Stimulated activated CD8-positive, alpha-beta memory T cell treated with anti-CD3 and anti-CD28 coated beads, Interleukin-4, amount 100 ng/mL, for 1 hour (primary cell): ENCODE measurements at places on chromosomes 2 and 18.
A peak's percentile ranks its signal among the peaks of the same experiment; 100 is the strongest.

GRCh38 chr2:112728029-112728362 lies 7.2 kb downstream of the NT5DC4 start:
- DNase-seq, result no peak

- DNase-seq, result no peak
These were observed 56.0 kb downstream of the ROCK2 start for GRCh38 chr2:11288431-11288830.

DNA sequence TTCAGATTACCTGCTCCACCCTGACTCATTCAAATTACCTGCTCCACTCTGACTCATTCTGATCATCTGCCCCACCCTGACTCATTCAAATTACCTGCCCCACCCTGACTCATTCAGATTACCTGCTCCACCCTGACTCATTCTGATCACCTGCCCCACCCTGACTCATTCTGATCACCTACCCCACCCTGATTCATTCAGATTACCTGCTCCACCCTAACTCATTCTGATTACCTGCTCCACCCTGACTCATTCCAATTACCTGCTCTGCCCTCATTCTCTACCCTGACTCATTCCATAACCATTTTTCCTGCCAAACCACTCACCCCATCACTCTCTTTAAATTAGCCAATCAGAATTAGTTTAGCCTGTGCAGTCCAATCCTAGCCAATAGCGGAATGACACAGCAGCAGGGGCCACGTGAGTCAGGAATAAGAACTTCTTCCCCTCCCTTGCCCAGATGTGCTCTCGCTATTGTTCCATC lies 26.2 kb downstream of the CFAP53 start:
- DNase-seq, result no peak

- DNase-seq, result peak; percentile 56
These were observed 22.0 kb downstream of the SMAD7 start for GRCh38 chr18:48928787-48929186.

- DNase-seq, result no peak
These were observed 111.9 kb upstream of the MAPRE2 start for GRCh38 chr18:34929336-34929780.

- no peak for DNase-seq
These were observed 228.0 kb downstream of the MYT1L start for GRCh38 chr2:2102866-2103653.

DNA sequence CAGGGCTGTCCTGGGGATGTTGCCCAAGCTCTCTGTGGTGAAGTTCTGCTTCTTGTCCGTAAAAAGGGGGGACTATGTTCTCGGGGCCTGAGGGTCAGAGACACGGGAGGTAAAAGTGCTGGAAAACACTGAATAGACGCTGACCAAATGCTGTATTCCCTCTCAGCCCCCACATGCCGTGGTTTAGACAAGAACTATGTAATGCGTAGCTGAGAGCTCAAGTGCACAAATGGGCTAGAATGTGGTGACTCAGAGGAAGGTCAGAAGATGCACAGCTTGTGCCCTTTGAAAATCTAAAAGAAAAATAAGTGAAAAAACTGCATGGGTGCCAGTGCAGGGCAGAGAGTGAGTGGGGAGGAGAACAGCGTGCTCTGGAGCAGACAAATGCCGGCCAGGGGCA lies 80.3 kb upstream of the MAP4K4 start:
- DNase-seq, result no peak

GRCh38 chr2:168851674-168852320 lies 38.4 kb downstream of the SPC25 start:
- DNase-seq, result no peak

DNA sequence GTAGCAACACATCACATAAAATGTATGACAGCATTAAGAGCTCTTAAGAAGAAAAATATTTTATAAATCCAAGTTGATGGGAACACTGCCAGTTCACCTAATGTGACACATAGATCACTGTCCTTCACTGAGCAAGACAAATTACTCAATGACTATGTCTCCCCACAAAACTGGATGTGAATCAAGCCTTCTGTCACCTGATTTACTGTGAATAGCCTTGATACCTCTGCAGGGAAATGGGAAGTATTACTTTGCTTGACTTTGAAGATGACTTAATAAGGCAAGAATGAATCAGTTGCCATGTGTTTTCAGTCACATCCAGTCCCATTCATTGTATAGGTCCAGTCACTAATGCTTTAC lies 94.6 kb downstream of the NYAP2 start:
- no peak for DNase-seq

DNA sequence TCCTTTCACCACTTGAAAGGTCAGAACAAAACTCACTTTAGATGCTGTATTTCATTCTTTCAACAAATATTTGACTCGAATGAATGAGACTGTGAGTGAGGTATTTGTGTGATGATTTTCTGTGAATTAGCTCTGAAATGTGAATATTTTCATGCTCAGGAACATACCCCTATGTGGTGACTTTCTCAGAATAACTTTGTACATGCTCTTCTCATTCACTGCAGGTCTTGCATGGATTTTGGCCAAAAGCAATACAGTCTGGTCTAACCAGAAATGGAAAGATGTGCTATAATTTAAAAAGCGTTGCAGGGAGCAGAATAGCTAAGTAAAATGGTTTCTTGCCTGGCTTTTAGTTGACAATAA lies 75.5 kb downstream of the MYCN start:
- DNase-seq, result no peak

GRCh38 chr2:74548900-74549826 lies 4.6 kb downstream of the LOXL3 start:
- DNase-seq, result no peak

- DNase-seq, result no peak
These were observed 220.0 kb downstream of the FIGN start for GRCh38 chr2:163515836-163516235.

DNA sequence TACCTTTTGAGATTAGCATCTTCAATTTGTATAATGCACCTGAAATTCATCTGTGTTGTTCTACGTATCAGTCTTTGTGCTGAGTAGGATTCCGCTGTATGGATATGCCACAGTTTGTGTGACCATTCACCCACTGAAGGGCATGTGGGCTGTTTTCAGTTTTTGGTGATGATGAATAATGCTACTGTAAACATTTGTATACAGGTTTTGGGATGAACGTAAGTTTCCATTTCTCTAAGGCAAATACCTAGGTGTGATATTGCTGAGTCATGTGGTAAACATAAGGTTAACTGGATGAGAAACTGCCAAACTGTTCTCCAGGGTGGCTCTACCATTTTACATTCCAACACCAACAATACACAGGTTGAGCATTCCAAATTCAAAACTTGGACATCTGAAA lies 35.1 kb downstream of the CABYR start:
- DNase-seq, result no peak

GRCh38 chr2:375270-375955 lies 87.5 kb upstream of the ALKAL2 start:
- DNase-seq, result no peak

- no peak for DNase-seq
These were observed 16.6 kb upstream of the PIK3C3 start for GRCh38 chr18:41938445-41938844.

DNA sequence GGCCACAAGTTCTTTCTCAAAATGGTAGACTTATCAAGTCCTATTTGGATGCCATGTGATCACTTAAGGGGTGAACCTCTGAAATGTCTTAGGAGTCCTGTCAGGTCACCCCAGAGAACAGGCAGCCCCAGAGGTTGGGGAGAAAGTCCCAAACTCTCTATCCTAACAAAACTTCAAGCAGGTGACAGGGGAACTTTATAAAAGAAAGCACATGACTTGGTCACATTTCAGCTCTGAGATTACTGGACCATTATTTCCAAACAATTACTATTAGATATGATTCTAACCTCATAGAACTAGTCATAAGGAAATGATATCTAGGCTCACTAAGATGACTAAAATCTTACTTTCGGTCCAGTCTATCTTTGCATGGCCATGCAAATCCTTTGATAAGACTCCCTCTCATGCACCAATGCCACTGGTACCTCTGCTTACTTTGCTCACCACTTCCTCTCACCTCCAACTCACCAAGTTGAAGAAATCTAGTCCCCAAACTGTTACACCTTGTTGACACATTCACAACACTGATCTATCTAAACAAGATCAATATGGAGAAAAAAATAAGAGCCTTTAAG lies 107.0 kb downstream of the GALNT14 start:
- DNase-seq, result no peak

GRCh38 chr18:12384261-12384660 lies 7.2 kb upstream of the AFG3L2 start:
- DNase-seq, result no peak

DNA sequence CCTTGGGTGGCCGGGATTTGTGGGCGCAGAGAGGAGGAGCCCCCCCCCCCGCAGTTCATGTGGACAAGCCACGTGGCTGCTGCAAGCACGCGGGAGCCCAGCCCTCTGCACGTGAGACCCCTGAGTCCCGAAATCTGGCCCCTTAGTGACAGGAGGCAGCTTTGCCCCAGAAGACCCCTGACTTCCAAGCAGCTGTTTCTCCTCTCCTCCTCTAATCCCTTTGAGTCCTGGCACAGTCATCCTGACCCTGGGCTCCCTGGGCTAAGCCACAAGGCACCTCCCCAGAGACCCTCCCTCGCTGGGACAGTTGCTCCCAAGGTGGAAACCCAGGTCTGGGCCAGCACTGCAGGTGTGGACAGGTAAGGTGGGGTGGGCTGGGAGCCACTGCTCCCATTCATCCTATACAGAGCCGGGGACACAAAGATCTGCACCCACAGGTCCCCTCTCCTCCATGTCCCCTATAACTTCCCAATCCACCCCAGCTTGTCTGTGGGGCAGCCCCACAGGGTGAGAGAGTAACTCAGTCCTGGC lies 923 bp downstream of the TEKT4 start:
- DNase-seq, result no peak

DNA sequence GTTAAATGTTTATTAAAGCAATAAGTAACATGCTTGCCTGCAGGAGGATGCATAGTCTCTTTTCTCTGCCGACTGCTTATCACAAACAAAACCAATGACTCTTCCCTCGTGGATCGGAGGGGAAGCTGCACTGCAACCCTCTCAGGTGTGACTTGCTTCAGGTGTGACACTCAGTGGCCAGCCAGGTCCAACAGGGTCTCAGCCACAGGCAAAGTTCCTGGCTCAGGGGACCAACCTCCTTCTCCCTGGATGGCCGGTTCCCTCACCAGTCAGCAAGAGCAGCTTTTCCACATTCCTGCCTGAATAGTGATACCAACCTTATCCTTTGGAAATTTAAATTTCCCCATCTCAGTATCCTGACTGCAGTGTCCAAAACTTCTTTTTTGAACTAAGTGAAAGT lies 383.5 kb downstream of the CMPK2 start:
- no peak for DNase-seq

DNA sequence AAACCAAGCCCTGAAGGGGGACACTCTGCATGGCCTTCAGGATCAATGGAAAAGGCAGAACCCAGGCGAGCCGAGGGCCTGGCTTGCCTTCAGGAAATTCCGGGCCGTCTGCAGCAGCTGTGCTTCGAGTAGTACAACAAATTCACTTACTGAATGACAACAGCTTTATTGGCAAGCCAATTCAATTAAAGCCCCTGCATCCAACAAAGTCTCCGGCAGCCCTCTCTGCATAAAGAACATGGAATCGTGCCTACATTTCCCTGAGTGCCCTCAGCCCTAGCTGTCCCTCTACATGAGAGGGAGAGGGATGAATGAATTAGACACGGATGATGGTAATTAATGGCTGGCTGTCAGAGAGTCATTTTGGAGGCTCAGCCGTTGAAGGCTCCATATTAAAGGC lies 189.0 kb downstream of the BCL11A start:
- DNase-seq, result no peak

DNA sequence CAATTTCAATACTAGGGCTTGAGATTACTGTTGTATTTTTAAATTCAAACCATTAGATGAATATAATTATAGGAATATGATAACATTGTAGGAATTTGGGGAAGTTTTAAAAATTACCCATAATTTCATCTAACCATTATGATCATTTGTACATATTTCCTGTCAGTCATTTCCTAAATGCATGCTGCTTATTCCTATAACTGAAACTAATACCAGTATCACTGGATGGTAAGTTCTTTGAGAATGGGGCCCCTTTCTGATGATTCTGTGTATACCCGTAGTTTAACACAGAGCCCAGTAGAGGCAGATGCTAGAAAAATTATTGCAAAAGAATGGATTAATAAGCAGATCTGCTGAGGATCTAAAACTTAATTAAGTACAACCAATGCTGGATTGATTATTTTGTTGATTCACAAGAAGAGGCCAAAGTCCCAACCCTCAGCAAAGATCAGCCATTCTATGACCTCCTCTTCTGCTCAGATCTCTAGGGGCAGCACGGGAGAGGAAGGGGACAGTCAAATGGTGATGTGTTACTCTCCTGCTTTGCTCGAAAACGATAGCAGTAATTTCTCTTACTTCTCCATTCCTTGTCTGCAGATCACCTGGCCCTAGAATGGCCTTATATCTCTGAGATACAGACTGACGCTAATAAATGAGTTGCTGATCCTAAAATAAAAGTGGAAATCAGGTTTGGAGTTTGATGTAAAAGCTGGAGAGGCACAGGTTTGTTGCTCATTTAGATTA lies 69.5 kb upstream of the PELI1 start:
- no peak for DNase-seq

DNA sequence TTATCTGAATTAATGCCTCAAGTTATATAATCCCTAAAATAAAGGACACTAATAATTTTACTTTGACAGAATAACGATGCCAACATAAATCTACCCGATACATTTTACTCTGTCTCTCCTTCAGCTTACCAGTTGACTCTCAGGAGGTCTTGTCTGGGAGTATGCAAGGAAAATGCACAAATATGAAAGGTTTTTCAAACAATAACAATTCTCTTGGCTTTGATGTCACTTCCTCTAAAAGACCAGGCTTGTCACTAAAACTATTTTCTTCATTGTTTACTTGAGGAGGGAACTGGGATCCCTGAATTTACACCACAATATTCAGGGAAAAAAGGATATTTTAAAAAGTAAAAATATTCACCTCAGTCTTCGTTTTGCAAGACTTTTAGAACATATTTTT lies 97.2 kb downstream of the SOS1 start:
- no peak for DNase-seq

GRCh38 chr18:79790996-79791972 lies 6.5 kb upstream of the KCNG2 start:
- DNase-seq, result no peak

- DNase-seq, result no peak
These were observed 364.7 kb downstream of the ERBB4 start for GRCh38 chr2:212173756-212174510.

DNA sequence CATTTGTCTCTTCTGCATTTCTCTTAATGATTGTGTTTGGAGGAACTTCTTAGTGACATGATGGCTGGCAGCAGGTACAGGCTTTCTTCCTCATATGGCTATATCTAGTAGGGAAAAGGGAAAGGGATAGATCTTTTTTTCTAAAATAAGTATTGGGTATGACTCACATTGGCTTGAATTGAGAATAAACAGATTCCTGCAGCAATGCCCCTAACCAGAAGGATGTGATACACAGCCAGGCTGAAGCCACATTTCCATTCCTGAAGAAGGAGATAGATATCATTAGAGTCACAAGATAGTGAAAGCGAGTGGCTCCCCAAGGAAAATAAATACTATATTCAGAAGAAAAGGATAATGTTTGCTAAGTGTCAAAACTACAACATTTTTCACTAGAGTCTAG lies 61.1 kb downstream of the VWC2L start:
- no peak for DNase-seq
